ENCODE measurements at places on chromosomes 16 and 17. TPM values are rescaled to one million over a fixed set of nuclear protein-coding genes. Genes with fewer than 3 reads are reported as not detected.

OR4D1 gene
- total RNA-seq, result 2.0 TPM

ADORA2B gene
- total RNA-seq, result 0.25 TPM

ANKFN1 gene
- not detected for total RNA-seq

PRR29 gene
- total RNA-seq, result 0.19 TPM

CCL16 gene
- total RNA-seq, result not detected

KRT16 gene
- total RNA-seq, result not detected

MYADML2 gene
- total RNA-seq, result not detected

SLC6A2 gene
- not detected for total RNA-seq

DHX58 gene
- total RNA-seq, result 41.8 TPM

KIF2B gene
- not detected for total RNA-seq

MSLN gene
- not detected for total RNA-seq

ESRP2 gene
- 0.26 TPM for total RNA-seq

RPGRIP1L gene
- total RNA-seq, result 4.2 TPM

LGALS9 gene
- 24.6 TPM for total RNA-seq

CNGB1 gene
- not detected for total RNA-seq

DOC2B gene
- 0.06 TPM for total RNA-seq

TMC7 gene
- not detected for total RNA-seq

CRYM gene
- not detected for total RNA-seq

CES3 gene
- total RNA-seq, result 0.61 TPM

EMC6 gene
- 29.4 TPM for total RNA-seq

TPSD1 gene
- total RNA-seq, result not detected

DOK4 gene
- total RNA-seq, result 3.0 TPM

ZNF469 gene
- 0.61 TPM for total RNA-seq

SLC12A3 gene
- total RNA-seq, result not detected

ITGB4 gene
- 1.2 TPM for total RNA-seq

SPHK1 gene
- 0.67 TPM for total RNA-seq

ACAP1 gene
- total RNA-seq, result 516 TPM

RNF222 gene
- total RNA-seq, result 0.17 TPM

TAC4 gene
- not detected for total RNA-seq

LRRC36 gene
- total RNA-seq, result not detected

KIFC3 gene
- 1.9 TPM for total RNA-seq

Data from CD4-positive, alpha-beta memory T cell (primary cell).